Kidney capillary endothelial cell (primary cell): ENCODE measurements at places on chromosomes 4 and X.

GRCh38 chr4:110224812-110225211, 26.4 kb upstream of the ELOVL6 start:
- no peak for DNase-seq

DNA sequence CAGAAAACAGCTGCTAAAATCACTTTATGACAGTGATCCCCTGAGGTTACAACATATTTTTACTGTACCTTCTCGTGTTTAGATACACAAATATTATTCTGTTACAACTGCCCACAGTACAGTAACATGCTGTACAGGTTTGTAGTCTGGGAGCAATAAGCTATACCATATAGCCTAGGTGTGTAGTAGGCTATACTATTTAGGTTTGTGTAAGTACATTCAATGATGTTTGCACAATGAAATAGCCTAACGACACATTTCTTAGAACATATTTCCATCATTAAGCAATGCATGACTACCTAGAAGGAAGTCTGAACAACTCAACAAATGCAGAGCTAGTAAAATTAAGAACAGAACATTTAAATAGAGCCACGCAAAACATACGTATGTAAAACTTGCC, 112.7 kb downstream of the ZAR1 start:
- no peak for DNase-seq

GRCh38 chrX:110698696-110699095, 96.9 kb downstream of the CHRDL1 start:
- DNase-seq, result no peak

- DNase-seq, result no peak
Observed at GRCh38 chr4:182863501-182863900, 53.7 kb downstream of the DCTD start.

- DNase-seq, result no peak
Observed at GRCh38 chrX:50152456-50152855, 48.4 kb downstream of the AKAP4 start.

DNA sequence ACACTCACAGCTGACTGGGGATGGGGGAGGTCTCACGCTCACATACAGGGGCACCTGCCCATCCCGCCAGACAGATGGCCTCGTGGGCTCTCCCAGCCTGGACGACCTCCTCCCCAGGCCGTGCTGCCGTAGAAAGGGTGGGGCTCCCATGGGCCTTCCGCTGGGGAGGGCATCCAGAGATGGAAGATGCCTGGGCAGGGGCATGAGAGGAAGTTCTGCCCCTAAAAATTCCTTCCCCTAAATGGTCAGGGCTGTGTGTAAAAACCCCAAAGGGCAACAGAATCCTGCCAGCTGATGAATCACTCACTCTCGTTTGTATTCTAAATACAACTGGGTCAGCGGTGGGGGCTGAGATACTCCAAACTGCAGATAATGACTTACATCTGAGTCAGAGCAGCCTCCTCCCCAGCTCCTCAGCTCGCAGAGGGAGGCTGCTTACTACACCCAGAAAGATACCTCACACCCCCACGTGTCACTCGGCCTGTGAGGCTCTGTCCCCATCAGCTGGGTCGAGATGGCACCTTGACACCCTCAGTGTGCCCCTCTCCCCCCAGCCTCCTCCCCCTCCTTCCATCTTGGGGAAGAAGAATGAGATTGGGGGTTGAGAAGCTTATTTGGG, 10.1 kb downstream of the WDR1 start:
- DNase-seq, result peak; percentile 95

GRCh38 chr4:147528054-147528453, 47.2 kb downstream of the EDNRA start:
- no peak for DNase-seq

GRCh38 chr4:125734504-125734903, 419.7 kb downstream of the FAT4 start:
- no peak for DNase-seq

DNA sequence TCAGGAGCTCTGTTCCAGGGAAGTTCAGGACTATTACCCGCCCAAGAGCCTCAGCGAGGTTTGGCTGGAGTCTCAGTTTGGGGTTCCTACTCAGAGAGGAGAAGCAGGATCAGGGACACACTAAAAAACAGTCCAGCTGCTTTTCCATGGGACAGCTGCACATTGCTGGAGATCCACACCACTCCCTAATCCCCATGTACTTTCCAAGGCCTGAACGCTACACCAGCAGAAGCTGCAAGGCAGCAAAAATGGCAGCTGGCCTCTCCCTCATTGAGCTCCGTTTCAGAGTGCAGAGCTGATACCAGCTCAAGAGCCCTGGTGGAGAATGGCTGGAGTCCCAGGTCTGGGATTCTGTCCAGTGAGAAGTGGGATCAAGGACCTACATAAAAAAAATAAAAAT, 551.2 kb upstream of the PABPC5 start:
- no peak for DNase-seq

GRCh38 chr4:42478509-42478908, 81.2 kb downstream of the SHISA3 start:
- no peak for DNase-seq

- DNase-seq, result no peak
Observed at GRCh38 chr4:90028460-90028859, 98.7 kb upstream of the CCSER1 start.

DNA sequence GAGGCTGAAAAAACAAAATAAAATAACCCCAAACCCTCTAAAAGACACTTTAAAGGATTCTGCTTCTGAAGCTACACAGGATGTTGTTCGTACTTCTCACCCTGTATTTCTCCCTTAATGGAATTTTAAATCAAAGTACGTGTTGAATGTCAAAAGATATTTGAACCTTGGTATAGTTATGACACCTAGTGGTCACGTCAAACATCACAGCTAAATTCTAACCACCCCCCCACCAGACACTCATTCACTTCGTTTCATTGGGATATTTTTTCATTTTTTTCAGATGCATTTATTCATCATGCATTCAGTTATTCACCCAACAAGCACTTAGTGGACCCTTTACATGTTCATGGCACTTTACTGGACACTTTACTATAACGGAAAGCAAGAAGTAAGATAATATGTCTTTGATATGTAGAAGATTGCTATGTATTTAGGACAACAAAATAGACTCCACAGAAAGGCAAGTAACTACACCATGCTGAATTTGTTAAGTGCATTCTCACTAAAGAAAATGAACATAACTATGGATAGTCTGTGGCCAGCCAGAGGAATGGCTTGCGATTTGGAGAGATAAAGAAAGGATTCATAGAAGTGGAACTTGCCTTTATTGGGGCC, 62.5 kb upstream of the GPR174 start:
- DNase-seq, result peak; percentile 65

- no peak for DNase-seq
Observed at GRCh38 chr4:185754961-185755360, 57.0 kb downstream of the SORBS2 start.

GRCh38 chr4:78953769-78954666, 14.8 kb upstream of the PAQR3 start:
- peak; percentile 8 for DNase-seq

DNA sequence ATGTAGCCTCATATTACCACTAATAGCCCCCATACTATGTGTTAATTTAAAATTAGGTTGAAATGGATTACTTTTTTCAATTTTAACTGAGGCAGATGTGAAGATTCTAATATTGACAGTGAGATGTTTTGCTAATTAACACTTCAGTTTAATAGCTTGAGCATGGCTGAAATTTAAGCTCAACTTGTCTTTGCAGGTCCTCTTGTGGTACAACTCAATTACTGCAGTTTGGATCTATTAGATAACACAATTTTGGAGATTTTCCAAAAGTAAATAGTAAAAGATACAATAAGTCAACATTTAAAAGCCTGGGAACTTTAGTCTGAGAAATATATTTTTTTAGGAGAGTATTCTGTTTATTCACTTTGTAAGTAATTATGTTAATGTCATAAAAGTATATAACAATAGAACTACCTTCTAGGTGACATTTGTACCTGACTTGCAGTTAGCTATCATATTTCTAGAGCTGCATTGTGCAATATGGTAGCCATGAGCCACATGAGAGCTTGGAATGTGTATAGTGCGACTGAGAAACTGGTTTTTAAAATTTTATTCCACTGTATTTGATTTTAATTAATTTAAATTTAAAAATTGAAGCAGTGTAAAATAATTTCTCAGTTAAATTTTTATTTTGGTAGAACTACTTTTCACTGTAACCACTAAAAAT, 73.1 kb upstream of the FMR1 start:
- DNase-seq, result peak; percentile 1

GRCh38 chr4:142088906-142089305, 452.5 kb downstream of the IL15 start:
- DNase-seq, result no peak

DNA sequence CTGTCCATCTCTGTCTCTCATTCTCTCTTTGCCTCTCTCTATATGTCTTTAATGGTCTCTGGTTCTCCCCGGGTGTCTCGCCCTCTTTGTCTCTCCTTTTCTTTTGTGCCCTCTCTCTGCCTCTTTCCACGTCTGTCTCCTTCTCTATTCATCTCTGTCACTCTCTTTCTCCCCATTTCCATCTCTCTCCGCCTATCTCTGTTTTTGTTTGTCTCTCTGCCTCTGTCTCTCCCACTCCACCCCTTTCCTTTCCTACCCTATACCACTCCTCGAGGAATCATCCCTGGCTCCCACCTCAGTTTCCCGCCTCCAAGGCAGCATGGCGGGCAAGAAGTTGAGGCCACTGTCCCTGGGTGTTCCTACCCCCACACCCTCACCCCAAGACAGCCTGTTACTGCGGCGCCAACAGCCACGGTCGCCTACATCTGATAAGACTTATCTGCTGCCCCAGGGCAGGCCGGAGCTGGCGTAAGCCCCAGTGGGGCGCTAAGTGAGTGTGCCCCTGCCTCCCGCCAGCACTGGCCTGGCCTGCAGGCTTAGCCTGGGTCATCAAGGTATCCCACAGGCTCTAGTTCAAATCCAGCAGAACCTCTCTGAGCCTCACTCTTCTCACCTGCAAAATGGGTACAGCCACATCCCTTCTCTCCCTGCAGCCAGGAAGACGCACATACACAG, 713 bp upstream of the GATA1 start:
- no peak for DNase-seq

- DNase-seq, result peak; percentile 52
Observed at GRCh38 chr4:120921456-120922380, 808 bp downstream of the PRDM5 start.

GRCh38 chr4:129144755-129145206, 48.8 kb downstream of the C4orf33 start:
- peak; percentile 19 for DNase-seq

GRCh38 chrX:150573106-150573505, 4.7 kb downstream of the MTM1 start:
- no peak for DNase-seq

DNA sequence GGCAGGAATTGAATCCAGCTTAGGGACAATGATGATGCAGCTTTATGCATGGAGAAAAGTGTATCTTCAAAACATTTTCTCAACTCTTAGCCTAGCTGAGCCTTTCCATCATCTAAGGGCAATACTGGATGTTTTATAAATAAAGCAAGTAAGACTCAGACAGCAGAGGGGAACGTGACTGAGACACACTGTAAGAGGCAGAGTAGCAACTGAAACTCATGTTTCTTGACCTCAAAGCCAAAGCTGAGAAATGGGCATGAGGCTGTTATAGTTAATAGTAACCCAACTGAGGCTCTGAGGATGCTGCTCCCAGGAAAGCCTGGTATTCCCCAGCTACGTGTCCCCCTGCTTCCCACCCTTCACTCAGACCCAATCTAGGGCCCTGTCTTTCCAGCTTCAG, 44.6 kb downstream of the ARHGEF9 start:
- DNase-seq, result no peak

DNA sequence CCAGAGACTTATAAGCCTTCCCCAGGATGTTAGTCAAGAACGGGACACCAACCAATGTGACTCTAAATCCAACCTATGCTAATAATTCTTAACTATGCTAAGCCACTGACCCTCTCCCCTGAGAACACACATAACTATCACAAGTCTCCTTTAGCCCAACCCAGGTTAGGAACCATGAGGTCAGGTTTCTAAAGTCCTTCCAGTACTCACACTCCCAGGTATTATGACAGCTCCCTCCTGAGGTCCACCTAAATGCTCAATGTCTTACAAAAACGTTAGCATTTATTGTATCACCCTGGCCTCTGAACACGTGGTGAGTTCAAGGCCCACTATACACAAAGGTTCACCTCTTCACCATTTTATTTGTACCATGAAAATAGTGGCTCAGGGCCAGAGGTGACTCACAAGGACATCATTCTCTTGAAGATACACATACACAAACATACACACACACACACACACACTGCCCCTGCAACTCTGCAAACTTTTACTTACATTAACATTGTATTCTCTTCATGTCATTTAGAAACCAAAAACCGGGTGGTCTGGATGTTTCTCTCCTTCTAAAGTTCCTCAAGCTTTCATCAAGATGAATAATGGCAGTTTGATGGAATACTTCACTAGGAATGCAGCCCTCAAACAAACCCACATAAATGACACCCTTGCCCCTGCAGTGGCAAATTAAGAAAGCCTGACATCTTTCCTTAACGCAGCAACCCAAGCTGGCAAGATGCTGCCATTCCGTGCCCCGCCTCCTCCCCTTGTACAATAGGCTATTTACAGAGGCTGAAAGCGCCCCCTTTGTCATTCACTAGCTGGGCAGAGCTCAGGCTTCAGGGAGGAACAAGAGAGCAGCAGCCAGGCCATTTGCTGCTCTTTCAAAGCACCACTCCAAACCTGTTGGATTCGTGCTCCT, 17.7 kb downstream of the ACSL1 start:
- DNase-seq, result peak; percentile 62

DNA sequence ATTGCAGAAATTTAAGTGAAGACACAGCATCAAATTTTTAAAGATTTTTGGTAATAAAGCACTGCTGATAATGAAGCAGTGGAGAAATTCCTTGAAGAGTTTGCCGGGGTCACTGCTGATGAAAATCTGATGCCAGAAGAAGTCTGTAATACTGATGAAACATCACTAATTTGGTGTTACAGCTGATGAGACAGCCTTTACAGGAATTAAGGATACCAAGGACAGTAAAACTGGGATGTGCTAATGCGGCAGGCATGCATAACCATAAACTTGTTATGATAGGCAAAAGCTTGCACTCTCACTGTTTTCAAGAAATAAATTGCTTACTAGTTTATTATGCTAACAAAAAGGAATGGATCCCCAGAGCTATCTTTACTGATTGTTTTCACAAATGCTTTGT, 52.9 kb upstream of the VEGFC start:
- no peak for DNase-seq

- no peak for DNase-seq
Observed at GRCh38 chrX:69138118-69138390, 27.2 kb downstream of the PJA1 start.
